ENCODE measurements at places on chromosomes 1 and 21.

- peak; percentile 0 for DNase-seq
These were observed 63.1 kb downstream of the PTGFR start for GRCh38 chr1:78553859-78554258.

GRCh38 chr21:43727519-43728153 is 8.7 kb downstream of the PDXK start:
- DNase-seq: no peak

DNA sequence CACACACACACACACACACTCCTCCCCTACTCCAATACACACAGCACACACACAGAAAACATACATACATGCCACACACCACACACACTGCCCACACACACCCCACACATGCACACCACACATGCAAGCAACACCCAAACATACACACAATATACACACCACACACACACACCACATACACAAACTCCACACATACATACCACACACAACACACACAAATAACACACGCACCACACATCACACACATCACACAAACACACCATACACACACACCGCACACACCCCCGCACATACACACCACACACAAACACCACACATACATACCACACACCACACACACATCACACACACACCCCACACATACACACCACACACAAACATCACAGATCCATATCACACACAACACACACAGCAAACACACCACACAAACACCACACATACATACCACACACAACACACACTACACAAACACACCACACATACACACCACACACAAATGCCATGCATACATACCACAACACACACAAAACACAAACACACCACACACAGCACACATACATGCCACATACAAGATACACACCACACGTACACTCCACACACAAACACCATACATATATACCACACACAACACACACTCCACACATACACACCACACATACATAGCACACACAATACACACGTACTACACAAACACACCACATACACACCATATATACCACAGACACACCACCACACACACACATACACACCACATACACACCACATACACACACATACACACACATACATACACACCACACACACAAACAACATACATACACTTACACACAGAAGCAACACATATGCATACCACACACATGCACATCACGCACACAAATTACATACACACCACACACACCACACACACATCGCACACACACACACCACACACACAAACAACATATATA is 932 bp upstream of the RAB7B start:
- DNase-seq: no peak

GRCh38 chr1:51642739-51643142 is 25.8 kb downstream of the OSBPL9 start:
- DNase-seq: no peak

- DNase-seq: no peak
These were observed 31.1 kb downstream of the C1orf21 start for GRCh38 chr1:184417916-184418315.

- no peak for DNase-seq
These were observed 131.7 kb downstream of the HHIPL2 start for GRCh38 chr1:222416001-222416791.

DNA sequence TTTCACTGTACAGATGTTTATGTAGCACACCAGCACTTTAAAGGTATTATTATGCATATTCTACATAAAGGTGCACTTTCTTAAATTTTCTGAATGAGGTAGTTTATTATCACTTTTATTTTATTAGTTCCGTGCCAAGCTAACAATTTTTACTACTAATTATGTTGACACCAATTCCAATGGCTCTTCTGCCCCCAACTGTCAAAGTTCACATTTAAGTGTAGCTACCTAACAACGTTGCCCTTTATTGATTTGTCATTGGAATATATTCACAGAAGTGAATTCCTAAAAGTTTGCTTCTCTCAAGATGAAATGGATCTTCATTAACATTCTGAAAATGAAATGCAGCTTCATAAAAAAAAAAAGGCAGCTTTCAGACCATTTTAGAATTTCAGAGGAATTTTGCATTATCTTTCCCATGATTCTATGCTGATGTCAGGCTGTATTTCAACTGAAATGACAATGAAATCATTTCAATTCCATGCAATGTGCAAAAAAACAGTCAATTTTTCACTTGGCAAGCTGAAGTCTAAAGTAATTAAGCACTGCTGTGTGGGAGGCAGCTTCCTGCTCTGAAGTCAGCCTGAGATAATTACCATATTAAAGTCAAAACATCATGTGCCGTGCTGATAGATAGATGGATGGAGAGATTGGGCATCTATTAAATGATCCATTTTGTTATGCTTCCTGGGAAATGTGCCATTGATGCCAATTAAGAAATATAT is 229.2 kb downstream of the TTLL7 start:
- DNase-seq: no peak

GRCh38 chr1:172903581-172904220 is 147.0 kb downstream of the TNFSF18 start:
- no peak for DNase-seq

- no peak for DNase-seq
These were observed 87.5 kb downstream of the COP1 start for GRCh38 chr1:176119549-176119948.

- DNase-seq: no peak
These were observed 4.6 kb upstream of the PLA2G2D start for GRCh38 chr1:20123722-20124455.

DNA sequence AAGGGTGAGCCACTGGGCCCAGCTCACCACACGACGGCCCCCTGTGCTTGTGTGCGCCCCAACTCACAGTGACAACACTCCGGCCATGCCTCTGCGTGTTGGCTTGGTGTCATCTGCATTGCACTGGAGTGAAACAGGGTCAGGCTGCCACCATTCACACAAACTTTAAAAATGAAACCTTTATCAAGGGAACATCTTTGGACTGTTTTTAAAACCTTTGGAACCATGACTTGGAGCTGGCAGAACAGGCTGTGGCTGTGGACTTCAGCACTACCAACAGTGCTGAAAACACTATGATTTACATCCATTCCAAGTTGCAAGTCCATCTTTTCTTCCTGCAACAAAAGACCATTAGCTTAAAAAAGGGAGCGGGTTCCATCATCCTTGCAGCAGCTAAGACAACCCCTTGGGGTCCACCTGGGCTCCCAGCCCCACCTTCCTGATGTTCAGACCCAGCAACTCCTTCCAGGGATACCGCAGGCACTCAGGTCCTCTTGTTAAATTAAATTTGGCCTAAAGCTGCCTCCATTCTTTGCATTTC is 25.6 kb downstream of the POFUT2 start:
- DNase-seq: no peak

GRCh38 chr21:42652527-42653230 is 742 bp upstream of the PDE9A start:
- DNase-seq: no peak

- no peak for DNase-seq
These were observed 50.3 kb upstream of the DENND1B start for GRCh38 chr1:197825541-197825940.

GRCh38 chr1:68585351-68585750 is 88.5 kb upstream of the DEPDC1 start:
- DNase-seq: peak; percentile 16

GRCh38 chr1:75937034-75937433 is 4.8 kb upstream of the ASB17 start:
- no peak for DNase-seq

DNA sequence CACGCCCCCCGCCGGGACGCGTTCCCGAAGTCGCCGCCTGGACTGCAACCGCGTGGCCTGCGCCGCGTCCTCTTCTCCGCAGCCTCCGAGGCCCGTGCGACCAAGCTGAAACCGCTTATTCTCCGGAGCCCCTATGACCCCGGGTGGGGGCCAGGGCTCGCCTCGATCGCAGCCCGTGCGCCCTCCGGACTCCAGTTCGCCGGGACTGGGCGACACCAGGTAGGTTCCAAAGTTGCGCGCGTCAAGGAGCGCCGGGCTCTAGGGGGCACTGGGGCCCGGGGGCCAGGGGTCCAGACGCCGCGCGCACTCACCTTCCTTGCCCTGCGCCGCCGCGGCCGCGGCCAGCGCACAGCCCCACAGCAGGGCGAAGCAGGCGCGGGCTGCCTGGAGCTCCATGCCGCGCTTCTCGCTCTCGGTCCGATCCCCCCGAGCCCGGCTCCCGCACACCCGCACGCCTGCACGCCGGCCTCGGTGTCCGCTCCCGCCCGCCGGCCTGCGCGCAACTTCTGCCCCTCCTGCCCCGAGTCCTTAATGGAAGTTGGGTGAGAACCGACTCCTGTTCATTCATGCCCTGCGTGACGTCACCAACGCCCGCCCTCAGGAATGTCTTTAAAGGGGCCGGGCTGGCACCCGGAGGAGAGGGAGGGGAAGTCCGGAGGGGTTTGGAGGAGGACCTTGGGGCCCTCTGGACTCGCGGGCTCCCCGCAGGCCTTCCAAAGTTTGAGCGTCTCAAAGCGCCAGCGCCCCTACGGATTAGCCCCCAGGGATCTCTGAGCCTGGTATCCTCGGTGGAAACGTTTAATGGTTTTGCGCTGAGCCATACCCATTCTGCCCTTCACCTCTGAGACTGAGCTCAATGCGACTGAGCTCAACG is at the start of gene EPHA2:
Gene EPHA2, minus strand, starts transcription at position 533 of the 874 bp plus-strand sequence. Its CDS starts 137 bp downstream, at position 396.
- DNase-seq: no peak

GRCh38 chr1:61579802-61580201 is 145.1 kb downstream of the TM2D1 start:
- DNase-seq: no peak

GRCh38 chr21:36059823-36060158 is 535 bp downstream of the SETD4 start:
- no peak for DNase-seq

- DNase-seq: no peak
These were observed 269.7 kb downstream of the DYRK1A start for GRCh38 chr21:37636152-37636860.

GRCh38 chr21:25412100-25412499 is 195.2 kb downstream of the MRPL39 start:
- DNase-seq: no peak

GRCh38 chr1:201711811-201712210 is 117.1 kb upstream of the IPO9 start:
- no peak for DNase-seq

DNA sequence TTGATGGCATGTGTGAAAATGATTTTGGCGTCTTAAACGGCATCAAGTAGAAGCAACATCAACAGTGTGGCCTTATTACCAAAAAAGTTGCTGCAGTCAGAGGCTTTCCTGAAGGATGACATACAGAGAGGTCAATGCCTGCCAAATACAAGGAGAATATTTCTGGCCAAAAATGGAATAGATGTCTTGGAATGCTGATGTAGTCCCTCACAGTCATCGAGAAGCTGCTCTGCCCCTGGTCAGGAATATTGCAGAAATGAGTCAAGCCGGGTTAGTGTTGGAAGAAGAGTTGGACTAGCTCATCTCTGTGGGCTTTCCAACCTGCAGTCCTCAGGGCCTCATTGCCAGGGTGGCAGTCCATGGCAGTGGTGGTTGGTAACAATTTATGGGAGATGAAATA is 42.1 kb downstream of the NOS1AP start:
- no peak for DNase-seq

DNA sequence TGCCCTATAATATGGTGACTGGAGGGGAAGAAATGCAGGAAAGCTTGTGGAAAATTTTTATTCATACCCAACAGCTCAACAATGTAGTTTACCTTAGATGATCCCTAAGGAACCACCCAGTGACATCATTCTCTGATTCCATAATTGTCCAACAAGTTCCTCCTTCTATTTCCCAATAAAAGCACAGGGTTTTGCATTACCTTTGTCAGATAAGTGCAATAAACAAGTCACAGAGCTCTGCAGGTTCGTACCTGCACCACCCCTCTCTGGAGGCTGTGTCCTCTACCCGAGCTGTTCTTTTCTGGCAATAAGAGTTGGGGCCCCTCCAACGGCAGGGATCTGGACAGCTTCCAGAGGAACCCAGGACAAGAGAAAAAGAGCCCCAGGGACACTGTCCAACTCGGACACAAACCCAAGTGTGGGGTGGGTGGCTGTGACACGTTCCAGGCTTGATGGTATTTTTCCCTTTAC is 38.8 kb downstream of the RCAN1 start:
- DNase-seq: no peak

GRCh38 chr1:58852731-58853485 is 69.1 kb upstream of the JUN start:
- DNase-seq: no peak

DNA sequence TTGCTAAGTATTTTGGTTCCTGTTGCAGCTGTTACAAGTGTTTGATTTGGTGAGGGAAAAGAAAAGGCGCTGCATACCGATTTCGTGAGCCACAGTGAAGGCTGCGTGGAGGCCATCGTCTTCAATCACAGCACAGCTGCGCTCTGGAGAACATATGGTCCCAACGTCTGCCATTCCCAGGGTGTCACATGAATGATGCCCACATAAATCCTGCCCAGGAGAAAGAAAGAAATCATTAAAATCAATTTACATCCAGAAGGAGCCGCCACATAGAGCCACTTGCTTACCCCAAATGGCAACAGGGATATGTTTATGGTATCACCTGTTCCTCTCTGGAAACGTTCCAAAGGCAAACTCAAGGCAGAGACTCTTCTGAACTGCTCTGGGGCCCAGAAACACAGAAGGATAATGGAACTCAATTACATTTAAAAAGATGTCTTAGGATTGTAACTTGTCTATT is 12.2 kb downstream of the ADAMTS5 start:
- DNase-seq: no peak

DNA sequence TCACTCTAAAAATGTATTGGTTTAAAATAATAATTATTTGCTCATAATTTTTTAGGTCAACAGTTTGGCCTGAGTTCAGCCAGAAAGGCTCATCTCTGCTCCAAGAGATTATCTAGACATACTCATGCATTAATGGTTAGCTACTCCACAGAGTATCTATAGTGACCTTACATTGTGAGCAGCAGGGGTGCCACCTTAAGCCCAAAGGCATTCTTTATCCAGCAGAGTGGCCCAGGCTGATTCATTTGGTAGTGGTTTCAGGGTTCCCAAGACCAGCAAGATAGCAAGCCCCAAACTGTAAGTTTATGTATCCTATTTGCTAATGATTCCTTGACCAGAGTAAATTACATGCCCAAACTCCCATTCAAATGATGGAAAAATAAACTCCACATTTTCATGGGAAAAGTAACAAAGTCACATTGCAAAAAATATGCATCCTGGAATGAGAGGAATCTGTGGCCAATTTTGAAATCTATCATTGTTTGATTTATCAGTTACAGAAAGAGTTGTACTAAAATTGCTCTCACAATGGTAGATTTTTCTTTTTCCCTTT is 182.6 kb upstream of the KCNK2 start:
- no peak for DNase-seq

GRCh38 chr1:85280636-85281035 is 4.2 kb upstream of the BCL10 start:
- no peak for DNase-seq

- DNase-seq: no peak
These were observed 4.9 kb upstream of the LINGO4 start for GRCh38 chr1:151809985-151810556.

All from SHP77 (cell line).